ENCODE measurements at places on chromosomes 7 and 10.

GRCh38 chr7:151039850-151040548, 8.3 kb upstream of the ASIC3 start:
- DNase-seq: no peak

GRCh38 chr10:132149271-132149670, 37.5 kb upstream of the DPYSL4 start:
- no peak for DNase-seq

DNA sequence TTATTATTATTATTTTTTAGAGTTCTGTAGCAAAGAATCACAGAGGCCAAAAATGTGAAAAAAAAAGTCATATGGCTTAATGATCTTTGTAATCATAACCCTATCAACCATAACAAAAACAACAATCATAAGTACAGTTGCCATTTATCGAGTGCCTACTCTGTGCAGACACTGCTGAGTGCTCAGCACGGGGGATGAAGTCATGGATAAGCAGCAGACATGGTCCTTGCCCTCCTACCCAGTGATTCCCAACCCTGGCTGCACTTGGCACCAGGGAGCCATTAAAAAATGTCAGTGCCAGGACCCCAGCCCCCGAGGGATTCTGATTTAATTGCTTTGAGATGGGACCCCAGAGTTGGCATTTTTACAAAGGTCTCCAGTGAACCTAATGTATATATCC, 38.2 kb downstream of the ENTPD1 start:
- DNase-seq: no peak

DNA sequence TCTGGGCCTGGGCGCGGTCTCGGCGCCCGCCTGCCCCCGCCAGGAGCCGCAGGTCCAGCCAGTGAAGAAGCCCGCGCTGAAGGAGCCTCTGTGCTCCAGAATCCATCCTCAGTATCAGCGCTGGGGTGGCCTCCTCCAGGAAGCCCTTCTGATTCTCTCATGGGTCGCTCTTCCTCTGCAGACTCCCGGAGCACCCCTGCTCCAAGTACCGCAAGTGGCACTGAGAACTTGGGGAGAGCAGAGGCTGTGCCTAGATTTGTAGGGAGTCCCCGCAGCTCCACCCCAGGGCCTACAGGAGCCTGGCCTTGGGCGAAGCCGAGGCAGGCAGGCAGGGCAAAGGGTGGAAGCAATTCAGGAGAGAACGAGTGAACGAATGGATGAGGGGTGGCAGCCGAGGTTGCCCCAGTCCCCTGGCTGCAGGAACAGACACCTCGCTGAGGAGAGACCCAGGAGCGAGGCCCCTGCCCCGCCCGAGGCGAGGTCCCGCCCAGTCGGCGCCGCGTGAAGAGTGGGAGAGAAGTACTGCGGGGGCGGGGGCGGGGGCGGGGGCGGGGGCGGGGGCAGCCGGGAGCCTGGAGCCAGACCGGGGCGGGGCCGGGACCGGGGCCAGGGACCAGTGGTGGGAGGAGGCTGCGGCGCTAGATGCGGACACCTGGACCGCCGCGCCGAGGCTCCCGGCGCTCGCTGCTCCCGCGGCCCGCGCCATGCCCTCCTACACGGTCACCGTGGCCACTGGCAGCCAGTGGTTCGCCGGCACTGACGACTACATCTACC, at the start of gene ALOX5:
Gene ALOX5, plus strand, starts transcription at position 641 of the 774 bp plus-strand sequence. Its CDS starts 64 bp downstream, at position 705.
- peak; percentile 54 for DNase-seq

- no peak for DNase-seq
Measured at GRCh38 chr7:148978091-148978490, 50.2 kb downstream of the PDIA4 start.

- no peak for DNase-seq
Measured at GRCh38 chr7:36037121-36037662, 115.9 kb upstream of the EEPD1 start.

- peak; percentile 76 for DNase-seq
Measured at GRCh38 chr7:121395961-121396757, at the start of gene FAM3C. TSS of gene FAM3C (minus strand) at chr7:121396308. CDS start at chr7:121382969, 13,339 bp downstream.

DNA sequence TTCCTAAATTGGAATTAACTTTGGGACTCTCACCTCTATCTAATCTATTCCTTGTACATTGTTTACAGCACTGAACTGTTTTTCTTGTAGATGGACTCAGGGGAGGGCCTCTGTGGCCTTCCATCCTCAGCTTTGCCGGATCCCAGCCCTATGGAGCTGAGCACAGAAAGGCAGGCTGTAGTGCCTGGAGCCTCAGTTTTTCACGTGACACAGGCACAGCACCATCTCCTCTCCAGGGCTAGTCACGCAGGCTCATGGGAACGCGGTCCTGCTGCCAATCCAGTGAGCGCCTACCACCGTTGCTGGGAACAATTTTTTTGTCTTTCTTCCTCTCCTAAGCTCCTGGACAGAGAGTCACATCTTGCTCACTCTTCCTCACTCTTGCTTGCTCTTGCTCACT, 75.6 kb upstream of the DDC start:
- no peak for DNase-seq

DNA sequence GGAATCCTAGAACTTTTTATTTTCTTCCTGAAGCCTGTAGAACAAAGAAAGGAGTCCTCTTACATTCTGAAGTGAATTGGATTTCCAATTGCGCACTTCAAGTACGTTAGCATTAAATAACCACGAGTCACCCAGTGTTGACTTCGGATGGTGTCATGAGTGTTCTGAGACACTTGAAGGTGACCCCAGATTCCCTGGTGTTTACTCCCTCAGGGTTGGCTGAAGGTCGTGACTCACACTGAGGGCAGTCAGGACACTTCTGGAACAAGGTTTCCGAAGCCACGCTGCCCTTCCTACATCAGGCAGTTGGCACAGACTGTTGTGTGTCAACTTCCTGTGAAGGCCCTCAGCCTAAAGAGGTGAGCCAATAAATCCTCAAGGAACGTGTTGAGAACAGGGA, 186.6 kb upstream of the CELF2 start:
- DNase-seq: no peak

DNA sequence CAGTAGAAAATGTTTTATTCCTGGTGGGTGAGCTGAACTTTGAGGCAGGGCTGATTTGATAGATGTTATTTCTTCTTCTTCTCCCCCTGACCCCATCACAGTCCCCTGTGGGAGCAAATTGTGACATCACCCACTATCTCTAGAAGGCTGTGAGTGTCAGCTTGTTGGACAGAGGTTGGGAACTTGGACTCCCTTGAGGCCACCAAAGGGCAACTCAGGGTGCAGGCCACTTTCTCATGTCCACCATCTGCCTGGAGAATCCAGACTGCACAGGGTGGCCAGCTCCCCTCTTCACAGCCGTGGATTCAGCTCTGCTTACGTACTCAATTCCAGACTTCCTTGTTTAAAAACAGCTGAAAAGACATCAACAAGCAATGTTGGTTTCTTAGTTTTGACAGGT, 103.0 kb downstream of the LRRC18 start:
- DNase-seq: no peak

GRCh38 chr10:52883996-52884871, 111.7 kb upstream of the MBL2 start:
- peak; percentile 5 for DNase-seq

DNA sequence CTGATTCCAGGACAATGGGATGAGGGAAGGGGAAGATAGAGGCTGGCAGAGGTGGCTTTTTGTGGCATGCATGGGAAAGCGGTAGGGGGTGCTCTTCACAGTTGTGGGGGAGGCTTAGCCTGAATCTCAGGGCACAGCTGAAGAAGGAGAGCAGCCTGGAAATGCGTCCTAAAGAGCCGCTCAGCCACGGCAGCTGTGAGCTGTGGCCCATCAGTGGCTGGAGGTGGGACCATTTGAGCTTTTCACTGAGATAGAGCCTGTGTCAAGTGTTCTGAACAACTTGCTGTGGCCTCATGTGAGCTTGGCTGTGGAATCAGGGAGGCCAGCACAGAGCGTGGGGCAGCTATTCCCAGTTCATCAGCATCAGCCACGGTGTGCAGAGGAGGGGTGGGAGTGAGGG, 100.3 kb upstream of the INSYN2A start:
- DNase-seq: no peak

DNA sequence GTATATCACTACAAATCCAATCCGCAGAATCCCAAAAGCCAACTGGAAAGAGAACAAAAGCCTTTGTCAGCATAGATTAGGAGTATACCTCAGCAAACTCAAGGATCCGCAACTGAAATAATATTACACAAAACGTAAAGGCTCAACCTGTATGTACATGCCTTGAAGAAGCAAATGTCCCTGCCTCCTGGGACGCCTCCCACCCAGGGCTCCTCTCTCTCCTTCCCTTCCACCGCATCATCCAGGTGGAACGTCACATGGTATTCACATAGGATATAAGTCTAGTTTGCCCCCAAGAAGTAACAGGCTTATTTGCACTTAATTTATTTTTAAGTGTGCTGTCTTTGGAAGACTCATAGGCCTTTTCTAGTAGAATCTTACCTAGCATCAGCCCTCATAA, 13.4 kb downstream of the SLC26A3 start:
- no peak for DNase-seq

DNA sequence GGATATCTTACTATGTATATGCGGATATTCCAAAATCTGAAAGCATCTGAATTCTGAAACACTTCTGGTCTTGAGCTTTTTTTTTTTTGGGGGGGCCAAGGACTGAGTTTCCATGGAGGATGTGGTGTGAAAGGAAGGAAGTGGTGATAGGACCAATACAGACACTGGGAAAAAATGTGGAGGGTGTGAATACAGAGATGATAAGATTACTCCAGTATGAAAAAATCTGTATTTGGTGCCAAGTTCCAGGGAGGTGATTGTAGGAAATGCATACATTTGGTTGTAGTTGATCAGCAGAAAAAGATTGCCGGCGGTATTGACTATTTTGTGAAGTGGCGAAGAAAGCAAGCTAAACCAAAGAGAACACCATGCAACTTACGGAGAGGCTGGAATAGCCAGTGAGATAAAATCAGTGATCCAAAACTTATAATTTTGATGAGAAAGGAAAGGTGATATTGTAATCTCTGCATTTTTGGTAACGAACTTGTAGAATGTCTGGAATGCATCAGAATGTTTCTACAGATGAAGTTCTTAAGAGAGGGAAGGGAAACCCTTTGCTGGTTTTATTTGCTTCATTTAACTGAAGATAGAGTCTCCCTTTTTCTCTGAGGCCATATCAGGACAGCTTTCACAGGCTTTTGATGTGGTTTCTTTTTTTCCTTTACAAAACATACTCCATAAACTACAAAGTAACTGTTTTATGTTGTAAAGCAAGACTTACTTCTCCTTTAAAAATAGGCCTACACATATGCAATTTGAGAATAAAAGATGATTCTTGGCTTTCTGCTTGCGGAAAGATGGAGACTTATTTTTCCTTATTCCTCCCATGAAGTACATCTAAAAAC, 6.0 kb downstream of the WDR37 start:
- DNase-seq: no peak

DNA sequence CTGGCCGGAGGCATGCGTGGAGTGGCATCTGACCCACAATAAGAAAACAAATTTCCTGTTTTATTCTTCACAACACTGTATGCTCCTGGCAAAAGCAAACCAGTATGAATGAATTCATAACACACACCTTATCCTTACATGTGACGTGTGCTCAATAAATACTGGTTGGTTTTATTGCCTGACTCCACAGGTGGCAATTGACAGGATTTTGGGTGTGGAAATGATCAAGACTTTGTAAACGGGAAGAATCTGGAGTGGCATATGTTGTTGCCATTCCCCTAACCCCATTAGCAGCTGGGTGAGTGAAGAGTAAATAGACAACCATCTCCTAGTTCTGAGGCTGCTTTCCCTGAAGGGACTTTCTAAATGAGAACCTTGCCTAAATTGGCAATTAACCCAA, 215.5 kb upstream of the AOAH start:
- DNase-seq: no peak

DNA sequence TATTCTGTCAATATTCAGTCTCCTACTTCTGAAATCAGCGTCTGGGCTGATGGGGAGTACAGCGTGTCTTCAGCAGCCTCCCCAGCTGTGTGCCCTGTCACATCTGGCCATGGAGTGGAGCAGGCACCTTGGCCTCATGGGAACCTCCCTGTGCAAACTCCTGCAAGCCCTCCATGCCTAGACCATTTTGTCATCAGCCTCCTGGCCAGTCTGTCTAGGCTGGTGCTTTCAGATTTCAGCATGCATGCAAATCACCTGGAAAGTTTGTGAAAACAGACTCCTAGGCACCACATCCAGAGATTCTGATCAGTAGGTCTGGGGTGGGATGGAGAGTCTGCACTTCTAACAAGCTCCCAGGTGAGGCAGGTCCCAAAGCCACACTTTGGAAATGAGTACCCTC, 26.2 kb upstream of the CCSER2 start:
- no peak for DNase-seq

- no peak for DNase-seq
Measured at GRCh38 chr7:120334475-120334874, 61.5 kb downstream of the KCND2 start.

Data from hematopoietic multipotent progenitor cell treated with erythropoietin and hydrocortisone succinate and interleukin-3 and kit ligand, for 15 days (in vitro differentiated cells).